ENCODE measurements at places on chromosomes 3 and 15.

DNA sequence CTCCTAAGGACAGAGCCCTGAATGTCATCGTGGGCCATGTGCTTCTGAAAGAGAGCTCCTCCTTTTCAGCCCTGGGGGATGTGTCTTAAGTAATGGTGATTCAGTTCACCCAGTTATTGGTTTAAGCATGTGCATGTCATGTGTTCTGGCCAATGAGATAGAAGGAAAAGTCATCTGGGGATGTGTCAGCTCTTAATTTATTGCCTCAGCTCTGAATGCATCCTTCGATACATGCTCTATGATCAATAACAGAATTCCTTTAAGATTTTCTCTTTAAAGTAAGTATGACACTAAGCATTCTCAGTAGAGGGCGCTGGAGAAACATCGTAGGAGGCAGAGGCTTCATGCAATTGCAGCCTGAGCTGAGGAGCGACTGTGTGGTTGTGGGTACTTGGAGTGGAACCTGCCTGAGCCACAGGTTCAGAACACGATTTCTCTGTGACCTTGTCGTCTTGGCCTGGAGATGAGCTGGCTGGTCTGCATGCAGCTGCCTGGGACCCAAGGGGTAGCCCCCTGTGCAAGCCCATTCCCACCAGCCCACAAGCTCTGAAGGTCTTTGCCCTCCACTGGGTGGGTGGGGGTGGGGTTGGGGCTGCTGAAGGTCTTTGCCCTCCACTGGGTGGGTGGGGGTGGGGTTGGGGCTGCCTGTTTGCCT lies 69.5 kb downstream of the C3orf38 start:
- no peak for DNase-seq

GRCh38 chr3:27114684-27115083 lies 254.5 kb downstream of the NEK10 start:
- no peak for DNase-seq

DNA sequence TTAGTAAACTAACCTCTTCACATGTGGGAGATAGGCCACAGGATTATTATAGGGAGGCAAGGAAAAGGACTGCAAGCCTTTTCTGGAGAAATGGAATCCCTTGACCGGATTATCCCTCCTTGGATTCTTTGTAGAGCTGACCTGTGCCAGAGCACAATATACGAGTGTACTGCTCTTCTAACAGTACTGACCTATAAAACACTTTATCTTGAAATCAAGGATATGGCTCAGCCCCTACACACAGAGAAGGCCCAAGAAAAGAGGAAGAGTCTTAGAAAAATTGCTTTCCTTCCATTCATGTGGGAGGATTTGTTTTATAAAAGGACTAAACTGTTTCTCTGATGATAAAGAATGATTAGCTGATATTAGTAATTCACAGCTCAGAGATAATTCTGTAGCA lies 42.2 kb downstream of the DMXL2 start:
- no peak for DNase-seq

GRCh38 chr3:41651718-41652117 lies 310.2 kb downstream of the ULK4 start:
- no peak for DNase-seq

GRCh38 chr15:41886741-41887140 lies 7.1 kb downstream of the SPTBN5 start:
- DNase-seq: no peak

DNA sequence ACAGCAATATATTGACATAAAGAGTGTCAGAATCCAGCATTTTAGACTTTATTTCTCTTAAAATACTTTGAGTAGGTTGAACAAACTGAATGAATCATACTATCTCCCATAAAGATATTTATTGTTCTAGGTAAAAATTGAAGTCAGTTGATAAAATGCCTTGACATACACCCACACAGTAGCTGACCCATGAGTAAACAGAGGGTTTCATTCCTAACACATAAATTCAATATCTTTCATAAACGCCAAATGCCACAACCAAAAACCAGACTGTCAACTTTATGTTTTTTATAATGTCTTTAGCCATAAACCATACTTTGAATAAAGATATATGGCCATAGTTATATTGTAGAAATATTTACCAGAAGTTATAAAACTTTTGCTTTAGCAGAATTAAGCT lies 742.4 kb downstream of the NAALADL2 start:
- DNase-seq: no peak

DNA sequence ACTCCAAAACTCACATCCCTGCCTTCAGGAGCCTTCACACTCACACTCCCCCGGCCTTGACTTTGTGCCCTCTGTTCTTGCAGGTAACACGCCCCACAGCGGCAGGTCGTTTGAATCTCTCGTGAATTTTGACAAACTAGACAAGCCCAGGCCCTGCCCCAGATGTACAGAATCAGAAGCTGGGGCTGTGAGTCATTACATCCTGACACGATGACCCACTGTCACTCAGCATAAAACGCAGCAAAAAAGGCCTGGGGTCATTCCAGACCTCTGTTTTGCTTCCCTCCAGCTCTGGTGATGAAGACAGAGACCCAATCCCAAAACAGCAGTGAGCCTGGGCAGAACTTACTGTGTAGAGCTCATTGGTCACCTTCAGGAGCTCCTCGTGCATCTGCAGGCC lies 116.4 kb upstream of the RAD18 start:
- no peak for DNase-seq

GRCh38 chr3:185215873-185216606 lies 37.8 kb downstream of the EHHADH start:
- no peak for DNase-seq

DNA sequence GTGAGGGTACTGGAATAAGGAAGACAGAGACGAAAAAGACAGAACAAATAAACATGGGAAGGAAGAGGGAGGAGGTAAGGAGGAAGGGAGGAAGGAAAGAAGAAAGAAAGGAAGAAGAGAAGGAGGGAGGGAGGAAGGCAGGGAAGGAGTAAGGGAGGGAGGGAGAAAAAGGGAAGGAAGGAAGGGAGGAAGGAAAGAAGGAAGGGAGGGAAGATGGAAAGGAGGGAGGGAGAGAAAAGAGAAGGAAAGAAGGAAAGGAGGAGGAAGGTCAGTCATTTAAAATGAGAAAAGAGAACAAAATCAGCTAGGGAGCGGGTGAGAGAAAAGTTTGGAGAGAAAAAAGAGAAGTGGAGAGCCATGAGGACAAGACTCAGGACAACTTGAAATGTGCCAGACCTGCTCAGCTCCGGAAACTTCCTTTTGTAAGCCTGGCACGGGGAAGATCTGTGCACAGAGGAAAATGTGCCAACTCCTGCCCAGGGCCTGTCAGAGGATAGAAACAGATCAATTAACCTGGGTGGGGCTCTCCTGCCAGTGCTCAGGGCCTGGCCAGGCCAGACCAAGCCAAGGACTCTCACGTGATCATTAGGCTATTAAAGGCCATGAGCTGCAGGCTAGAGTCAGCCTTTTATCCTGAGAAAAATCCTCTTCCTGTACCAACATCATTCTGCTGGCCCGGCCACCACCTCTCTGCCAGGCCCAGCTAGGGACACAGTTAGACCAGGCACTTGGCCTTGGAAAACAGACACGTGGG lies 50.1 kb upstream of the BCL6 start:
- no peak for DNase-seq

DNA sequence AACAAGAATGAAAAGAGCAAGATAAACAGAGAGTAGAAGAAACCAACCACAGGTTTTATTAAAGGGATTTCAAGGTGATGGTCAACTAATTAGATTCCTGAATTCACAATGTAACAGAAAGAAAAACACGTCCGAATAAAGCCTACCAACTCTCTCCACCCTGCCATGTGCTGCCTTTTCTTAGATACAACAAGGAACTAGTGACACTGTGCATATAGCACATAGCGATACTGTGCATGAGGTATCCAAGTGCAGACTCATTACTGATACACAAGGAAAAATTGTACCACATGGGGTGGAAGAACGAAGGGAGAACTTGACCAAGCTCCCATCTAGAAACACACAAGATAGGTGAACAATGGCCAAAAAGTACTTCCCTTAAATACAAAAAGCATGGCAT lies 154.6 kb downstream of the MAGI1 start:
- DNase-seq: no peak

DNA sequence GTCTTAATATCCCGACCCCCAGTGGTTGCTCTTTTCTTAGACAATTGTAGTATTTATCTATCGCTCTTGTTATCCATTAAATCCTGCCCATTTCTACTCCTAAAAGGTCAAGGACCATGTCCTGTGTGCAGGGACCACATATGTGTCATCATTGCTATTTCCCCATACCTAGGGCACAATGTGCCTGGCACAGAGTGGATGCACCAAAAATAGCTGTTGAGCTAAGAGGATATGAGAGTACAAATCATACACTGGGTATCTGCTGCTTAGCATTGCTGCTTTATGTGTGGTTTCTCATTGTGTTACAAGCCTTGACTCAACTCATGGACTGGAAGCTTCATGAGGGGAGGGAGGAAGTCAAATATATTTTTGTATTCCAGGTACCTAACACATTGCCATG lies 3.4 kb upstream of the MITF start:
- no peak for DNase-seq

- DNase-seq: no peak
These were observed 14.8 kb downstream of the P3H2 start for GRCh38 chr3:190105876-190106275.

- no peak for DNase-seq
These were observed at the start of gene CYFIP1 for GRCh38 chr15:22980189-22981050. Gene CYFIP1 (minus strand): TSS chr15:22980368. CDS start chr15:22947285, 33,083 bp downstream.

- DNase-seq: no peak
These were observed 201.4 kb downstream of the MBNL1 start for GRCh38 chr3:152470095-152470494.

DNA sequence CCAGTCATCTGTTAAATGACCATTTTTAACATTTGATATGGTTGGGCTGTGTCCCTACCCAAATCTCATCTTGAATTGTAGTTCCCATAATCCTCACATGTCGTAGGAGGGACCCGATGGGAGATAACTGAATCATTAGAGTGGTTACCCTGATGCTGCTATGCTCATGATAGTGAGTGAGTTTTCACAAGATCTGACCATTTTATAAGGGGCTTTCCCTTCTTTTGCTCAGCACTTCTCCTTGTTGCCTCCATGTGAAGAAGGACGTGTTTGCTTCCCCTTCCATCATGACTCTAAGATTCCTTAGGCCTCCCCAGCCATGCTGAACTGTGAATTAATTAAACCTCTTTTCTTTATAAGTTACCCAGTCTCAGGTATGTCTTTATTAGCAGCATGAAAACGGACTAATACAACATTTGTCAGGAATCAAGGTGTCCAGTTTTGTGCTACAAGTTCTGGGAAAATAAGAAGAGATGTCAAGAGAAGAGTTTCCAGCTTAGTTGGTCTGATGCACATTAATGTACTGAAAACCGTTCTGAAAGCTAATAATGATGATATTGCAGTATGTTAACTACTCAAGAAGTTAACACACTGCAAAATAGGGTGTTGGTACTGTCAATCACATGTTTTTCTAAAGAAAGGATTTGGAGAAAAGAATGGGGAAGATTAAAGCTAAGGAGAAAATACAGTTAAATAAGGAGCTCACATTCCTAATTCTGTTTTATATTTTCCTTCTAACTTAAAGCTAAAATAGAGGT lies 67.9 kb downstream of the ATP8B4 start:
- no peak for DNase-seq

DNA sequence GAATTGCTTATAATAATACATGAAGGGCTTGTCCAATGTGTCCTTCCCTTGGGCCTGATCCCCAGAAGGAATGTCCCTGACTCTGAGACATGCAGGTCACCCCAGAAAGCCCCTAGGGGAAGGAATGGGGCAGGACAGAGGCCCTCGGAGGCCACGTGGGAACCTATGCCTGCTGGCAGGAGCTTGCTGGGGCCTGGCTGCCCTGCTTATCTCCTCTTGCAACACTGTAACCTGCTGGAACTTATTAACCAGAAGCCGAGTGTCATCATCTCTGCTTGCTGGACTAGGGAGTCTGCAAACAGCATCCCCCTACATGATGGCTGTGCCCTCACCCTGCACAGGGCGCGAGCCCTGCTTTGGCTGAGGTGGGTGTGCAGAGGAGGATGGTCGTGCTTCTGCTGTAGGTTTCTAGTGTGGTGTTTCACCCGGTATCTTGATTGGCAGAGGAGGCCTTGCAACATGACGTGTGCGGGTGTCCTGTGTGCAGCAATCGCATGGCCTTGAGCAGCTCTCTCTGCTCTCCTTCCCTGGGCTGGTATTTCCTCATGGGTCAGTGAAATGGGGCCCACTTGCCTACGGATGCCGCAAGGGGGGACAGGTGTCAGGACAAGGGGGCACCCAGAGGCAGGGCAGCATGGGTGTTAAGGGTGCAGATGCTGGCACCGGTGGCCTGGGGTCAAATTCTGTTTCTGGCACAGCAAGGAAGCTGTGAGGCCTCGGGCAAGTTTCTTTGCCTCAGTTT lies 5.0 kb downstream of the CHST13 start:
- DNase-seq: no peak

GRCh38 chr3:190481779-190482178 lies 32.1 kb upstream of the TMEM207 start:
- DNase-seq: no peak

Data from stimulated activated CD4-positive, alpha-beta T cell treated with anti-CD3 and anti-CD28 coated beads, Interleukin-15, amount 100 ng/mL, for 1 hour (primary cell).